ENCODE measurements at places on chromosomes 2 and 18.
A peak's percentile ranks its signal among the peaks of the same experiment; 100 is the strongest.

- DNase-seq, result no peak
Measured at GRCh38 chr2:10564876-10565445, 116.8 kb upstream of the ODC1 start.

GRCh38 chr2:40450066-40450795 lies 1.7 kb downstream of the SLC8A1 start:
- DNase-seq, result peak; percentile 20

GRCh38 chr2:45814488-45814887 lies 163.0 kb downstream of the PRKCE start:
- no peak for DNase-seq

DNA sequence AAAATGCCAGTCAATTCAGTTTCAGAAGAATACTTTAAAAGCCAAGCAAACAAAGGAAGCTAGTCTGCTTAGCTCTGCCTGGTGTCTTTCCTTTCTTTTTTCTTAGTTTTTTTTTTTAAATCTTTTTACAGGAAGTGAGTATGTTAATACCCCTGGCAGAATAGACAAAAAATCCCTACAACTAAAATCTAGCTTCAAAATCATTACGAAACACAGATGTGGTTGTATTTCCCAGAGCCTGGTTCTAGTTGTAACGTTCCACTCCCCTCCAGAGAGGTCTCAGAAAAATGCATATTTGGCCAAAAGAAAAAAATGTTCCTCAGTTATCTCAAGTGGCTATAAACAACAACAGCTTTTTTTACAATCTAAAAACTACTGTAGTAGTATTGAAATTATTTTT lies 202.1 kb upstream of the RND3 start:
- DNase-seq, result no peak
